ENCODE measurements at places on chromosomes 6 and 20.

DNA sequence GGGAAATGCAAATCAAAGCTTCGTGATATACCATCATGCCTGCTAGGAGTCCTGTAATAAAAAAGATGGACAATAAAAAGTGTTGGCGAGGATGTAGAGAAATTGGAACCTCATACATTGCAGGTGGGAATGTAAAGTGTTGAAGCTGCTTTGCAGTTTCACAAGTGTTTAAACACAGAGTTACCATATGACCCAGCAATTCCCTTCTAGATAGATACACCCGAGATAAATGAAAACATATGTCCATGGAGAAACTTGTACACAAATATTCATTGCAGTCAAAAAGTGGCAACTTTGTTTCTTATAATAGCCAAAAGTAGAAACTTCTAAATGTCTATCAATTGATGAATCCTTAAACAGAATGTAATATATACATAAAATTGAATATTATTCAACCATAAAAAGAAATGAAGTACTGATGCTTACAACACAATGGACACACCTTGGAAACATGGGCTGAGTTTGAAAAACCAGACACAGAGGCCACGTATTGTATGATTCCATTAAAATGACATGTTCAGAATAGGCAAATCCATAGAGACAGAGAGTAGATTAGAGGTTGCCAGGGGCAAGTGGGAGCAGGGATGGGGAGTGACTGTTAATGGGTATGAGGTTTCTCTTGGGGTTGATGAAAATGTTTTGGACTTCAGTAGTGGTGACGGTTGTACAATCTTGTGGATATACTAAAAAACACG lies 20.8 kb upstream of the ERVFRD-1 start:
- no peak for DNase-seq

- no peak for DNase-seq
These were observed 11.0 kb downstream of the TNFAIP3 start for GRCh38 chr6:137878029-137878428.

- DNase-seq = no peak
These were observed 18.0 kb downstream of the EXOC2 start for GRCh38 chr6:674956-675355.

DNA sequence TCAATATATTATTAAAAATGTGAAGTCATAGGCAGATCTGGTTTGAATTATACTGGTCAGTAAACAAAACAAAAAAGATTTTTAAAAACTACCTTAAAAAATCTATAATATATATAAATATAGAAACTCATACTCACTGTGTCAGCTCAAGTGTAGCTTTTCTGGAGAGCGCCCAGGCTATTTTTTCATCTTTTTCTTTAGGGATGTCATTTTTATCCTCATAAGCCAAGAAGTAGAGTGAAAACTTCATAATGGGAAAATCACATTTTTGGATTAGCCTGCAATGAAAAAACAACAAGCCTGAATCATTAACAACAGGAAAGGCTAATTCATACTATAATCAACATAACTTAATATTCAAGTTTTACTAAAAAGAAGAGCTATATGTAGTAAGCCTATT lies 18.7 kb downstream of the GLO1 start:
- no peak for DNase-seq

DNA sequence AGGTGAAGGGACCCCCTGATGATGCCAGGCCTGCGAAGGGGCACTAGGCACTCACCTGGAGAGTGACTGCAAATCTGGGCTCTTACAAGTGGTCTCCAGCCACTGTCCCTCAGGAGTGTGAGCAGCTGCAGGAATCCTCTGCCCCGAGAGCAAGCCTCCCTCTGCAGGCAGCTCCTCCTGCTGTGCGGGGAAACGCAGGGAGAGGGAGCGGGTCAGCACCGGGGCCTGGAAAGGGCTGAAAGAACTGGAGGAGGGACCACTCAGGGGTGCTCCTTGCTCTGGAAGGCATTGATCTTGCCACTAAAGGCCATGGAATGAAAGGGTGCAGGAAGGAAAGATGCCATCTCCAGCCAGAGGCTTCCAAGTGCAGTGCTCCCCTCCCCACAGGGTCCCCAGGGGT lies 168.0 kb downstream of the CDH4 start:
- DNase-seq = no peak

- DNase-seq = no peak
These were observed 684.6 kb downstream of the DOK5 start for GRCh38 chr20:55160037-55160436.

DNA sequence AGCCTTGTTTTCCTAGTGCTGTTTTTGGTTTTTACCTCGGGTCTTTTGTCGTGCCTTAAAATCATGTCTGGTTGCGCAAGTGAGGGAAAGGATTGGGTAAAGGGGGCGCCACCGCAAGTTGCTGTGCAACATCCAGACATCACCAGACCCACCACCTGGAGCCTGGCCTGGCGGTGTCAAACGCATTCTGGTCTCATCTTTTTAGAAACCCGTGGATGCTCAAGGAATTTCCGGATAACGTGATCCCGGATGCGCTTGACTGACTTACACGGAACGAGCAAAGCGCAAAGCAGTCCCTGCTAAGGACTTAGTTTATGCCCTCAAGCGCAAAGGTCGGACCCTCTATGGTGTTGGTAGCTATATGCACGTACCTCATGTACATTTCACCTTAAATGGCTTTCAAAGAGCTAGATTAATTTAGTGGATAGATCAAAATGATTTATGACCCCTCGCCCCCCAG lies 105.2 kb downstream of the OR2B2 start:
- DNase-seq = no peak

DNA sequence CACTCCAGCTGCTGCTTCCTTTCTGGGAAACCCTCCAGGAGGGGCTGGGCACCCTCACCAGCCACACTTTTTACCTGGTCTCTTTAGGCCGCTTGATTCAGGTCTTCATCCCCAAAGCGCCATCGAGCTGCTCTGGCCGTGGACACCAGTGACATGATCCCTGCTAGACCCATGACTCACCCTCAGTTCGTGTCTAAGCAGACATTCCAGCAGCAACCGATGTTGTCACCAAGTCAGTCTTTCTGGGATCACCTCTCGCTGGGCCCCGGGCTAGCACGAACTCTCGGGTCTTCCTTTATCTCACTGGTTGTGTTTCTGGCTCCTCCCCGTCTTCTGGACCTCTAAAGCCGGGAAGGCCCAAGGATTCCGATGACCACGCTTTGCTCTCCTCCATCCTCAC lies 43.0 kb upstream of the GPR31 start:
- DNase-seq = no peak
